Inflammatory macrophage treated with lipopolysaccharide for 1 hour (primary cell): ENCODE measurements at places on chromosomes 4 and X.
A peak's percentile ranks its signal among the peaks of the same experiment; 100 is the strongest.

DNA sequence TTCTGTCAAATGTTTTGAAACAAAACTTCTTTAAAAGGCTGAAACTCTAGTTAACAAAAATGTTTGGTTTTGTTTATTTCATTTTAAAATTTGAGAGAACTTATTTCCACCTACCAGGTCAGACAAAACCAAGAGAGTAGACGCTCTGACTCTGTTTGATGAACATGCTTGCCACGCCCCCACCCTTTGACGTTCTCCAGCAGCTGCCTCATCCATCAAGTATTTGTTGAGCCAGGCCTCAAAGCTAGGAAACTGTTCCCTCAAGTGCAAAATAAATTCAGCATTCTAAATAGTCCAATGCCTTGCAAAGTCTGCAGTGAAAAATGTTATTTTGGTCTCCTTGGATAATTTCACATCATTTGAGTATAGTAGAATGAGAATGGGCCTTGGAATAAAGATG is 121.6 kb downstream of the GUCY2F start:
- DNase-seq, result no peak

DNA sequence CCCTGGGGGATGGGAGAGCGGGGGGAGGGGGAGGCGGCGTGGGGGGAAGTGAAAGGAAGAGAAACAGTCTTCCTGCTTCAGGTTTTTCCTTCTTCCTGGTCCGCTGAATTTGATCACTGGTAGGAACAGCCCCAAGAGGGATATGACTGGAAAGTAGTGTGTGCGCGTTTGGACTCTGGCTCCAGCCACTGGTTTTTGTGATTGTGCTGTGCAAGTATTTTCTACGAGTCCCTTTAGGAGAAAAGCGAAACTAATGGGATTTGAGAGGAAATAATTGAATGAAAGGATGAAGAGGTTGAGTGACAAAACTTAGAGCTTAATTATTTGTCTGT is 836 bp downstream of the PRRG1 start:
- no peak for DNase-seq

DNA sequence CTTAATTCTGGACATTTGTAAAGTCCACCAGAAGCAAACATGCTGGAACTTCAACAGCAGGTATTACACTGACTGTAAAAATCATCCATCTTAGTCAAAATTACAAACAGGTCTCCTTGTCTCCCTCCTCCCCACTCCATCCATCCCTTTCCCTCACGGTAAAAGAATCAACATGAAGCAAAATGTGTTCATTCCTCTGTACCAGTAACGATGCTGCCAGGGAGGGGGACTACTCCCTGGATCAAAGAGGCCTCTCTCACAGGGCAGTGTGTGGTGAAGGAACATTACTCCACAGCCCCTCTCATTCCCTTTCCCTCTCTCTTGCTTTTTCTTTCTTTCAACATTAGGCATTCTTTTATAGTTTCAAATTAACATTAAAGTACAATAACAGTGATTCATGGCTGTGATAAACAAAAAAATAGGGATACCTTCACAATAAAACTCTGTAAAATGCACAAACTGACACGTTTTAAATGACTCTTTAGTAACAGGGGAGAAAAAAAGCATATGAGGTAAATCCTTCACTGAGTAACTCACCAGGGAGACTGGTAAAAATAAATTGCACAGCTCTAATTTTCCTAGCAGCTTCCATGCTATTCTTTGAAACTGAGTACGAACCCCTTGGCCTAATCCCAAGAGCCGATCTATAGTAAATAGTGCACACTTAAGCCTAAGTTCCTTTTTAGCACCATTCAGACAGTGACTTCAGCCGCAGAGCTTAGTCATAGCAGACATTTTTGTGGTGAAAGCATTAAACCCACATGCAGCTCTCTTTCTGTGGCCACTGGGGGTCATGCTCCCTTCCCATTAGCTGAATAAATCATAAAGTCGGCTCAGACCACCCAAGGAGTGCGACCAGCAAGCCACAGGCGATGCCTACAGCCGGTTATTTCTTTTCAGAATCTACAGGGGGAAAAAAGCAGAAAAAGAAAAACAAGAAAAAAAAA is 215.6 kb upstream of the GYPA start:
- peak; percentile 27 for DNase-seq

DNA sequence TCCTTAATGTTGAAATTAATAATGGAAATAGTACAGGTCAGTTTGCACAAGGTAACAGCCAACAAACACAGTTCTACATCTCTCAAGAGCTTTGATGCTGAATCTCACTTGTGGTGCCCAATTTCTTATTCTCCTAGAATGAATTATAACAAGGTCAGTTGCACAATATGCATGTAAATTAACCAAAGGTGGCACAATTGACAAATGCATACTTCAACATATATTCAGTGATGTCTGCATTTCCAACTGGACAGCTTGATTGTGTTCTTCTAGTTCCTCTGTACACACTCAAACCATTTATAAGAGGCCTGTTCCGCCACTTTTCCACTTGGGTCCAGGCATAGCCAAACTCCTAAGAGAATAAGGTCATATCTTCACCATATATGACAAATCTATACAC is 210.3 kb upstream of the EPHA5 start:
- no peak for DNase-seq

GRCh38 chr4:6262847-6263487 is 6.7 kb upstream of the WFS1 start:
- DNase-seq, result no peak
